ENCODE measurements at places on chromosomes 11 and 22.

DNA sequence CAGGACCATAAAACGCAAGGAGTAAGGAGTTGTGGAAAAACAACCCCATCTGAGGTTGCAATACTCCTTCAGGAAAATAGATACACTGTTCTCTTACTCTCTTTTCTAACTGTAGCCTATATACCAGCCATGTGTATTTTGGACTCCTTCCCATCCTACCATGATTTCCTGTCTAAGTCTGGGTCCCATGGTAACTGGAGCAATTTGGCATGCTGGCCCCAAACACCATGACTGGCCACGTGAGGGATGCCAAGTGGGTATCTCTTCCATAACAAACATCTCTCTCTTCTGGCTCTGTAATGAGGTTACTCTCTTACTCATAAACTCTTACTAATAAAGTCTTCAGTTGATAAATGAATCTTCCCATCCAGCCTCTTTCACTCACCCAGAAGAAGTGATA is 26.5 kb downstream of the ABTB2 start:
- peak; percentile 45 for DNase-seq

DNA sequence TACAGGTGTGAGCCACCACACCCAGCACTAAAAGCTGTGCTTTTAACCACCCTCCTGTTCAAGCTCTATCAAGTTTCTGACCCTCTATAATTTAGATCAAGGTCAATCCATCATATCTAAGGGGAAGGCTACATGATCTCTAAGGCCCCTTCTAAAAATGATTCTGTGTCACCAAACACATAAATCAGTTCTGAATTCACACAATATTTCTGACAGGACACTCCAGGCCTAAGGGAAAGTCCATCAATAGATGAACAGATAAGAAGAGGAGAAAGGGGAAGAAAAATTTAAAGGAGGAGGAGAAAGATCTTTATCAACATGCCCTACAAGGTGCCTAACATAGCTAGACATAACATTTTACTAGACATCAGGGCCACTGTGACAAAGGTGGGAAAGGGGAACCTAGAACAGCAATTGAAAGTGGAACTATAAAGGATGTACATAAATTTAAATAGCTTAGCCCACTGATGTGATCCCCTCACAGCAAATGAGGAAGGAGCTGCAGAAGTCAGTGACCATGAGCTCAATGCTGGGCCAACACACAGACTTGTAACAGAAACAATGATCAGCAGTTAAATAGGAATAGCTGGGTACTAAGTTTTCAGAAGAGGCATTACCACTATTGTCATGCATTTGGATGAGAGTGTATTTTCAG is 4.7 kb downstream of the PRCP start:
- DNase-seq = no peak

DNA sequence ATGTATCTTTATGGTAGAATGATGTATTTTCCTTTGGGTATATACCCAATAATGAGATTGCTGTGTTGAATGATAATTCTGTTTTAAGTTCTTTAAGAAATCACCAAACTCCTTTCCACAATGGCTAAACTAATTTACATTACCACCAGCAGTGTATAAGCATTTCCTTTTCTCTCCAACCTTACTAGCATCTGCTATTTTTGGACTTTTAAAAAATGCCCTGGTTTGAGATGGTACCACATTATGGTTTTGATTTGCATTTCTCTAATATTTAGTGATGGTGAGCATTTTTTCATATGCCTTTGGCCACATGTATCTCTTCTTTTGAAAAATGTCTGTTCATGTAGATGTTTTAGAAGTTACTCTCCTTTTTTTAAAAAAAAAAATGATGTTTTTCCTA is 142.0 kb downstream of the METTL15 start:
- DNase-seq = no peak

GRCh38 chr11:14124886-14125285 is 162.4 kb downstream of the SPON1 start:
- DNase-seq = no peak

DNA sequence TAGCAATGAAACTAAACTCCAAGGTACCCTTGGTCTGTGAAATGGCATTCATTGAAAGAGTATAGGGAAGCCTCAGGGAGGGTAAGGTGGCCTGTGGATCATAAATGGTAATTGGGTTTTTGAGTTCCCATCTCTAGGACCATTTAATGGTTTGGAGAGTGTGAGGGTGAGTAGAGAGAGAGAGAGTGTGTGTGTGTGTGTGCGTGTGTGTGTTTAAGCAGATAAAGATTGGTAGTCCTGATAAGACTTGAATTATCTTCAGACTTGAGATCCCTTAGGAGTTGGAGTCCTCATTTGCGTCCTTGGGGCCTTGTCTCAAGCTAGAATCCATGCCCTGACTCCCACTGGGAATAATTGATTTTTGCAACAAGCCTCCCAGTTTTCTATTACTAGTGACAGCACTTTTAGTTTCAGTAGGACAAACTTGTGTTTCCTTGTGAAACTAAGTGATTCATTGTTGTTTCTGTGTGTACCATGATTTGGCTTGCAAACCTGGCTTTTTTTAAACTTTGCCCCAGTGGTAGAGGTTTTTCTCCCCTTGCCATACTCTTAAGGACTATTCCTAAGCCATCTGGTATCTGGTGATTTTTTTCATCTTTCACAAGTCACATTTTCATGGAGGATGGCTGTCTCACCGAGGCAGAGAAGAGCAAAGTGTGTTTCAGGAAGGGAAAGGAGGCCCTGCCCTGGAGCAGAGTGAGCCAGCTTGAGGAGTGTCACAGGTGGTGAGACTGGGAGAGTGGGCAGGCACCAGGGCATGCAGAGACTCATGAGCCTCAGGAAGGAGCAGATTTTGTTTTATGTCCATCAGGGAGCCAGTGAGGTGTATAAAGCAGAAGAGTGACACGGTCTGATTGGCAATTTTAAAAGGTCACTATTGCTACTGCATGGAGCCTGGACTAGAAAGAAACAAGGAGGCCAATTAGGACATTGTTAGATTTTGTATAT is 26.7 kb downstream of the ALKBH3 start:
- DNase-seq = no peak

DNA sequence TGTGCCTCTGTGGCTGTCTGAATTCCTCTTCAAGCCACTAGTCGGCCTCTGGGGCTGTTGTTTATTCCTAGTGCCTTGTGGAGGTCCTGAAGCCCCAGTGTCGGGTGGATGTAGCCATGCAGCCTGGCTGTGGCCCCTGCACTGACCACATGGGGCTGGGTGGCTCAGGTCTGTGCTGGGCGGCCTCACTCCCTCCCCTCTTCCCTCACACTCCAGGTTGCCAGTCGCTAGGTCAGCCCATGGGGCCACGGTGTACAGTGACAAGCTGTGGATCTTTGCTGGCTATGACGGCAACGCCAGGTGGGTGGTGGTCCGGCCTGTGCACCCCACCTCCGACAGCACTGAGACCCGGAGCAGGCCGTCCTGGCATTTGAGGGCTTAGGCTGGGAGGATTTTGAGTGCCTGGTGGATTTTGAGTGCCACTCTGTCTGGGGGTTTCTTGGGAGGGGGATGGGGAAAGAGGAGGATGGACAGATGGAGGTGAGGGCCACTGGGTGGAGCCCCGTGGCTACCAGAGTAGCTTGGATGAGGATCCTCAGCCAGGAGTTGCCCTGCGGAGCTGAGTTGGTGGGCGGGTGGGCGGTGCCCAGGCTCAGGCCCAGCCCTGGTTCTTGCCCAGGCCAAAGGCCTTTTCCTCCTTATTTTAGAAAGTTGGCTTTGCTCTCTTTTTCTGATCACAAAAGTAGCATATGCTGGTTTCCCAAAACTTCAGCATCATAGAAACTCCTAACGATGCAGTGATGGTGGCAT is 6.7 kb downstream of the LZTR1 start:
- DNase-seq = no peak

DNA sequence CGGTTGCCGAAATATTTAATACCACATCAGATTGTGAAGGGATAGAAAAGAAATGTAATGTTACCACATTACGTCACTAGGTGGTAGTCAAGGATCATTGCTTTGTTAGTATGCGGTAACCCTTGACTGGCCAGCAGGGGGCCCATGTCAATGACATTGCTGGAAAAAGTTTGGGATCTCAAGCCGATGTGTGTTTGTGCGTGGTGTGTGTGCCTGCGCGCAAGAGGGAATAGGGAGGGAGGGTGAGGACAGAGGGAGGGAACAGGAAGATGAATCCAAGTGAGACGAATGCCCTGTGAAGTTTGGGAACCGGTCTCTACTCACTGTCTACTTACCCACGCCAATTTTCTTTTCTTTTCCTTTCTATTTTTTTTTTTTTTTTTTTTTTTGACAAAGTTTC is 10.7 kb upstream of the MRGPRX2 start:
- peak; percentile 86 for DNase-seq

- DNase-seq = no peak
Observed at GRCh38 chr11:45091563-45092403, 54.7 kb upstream of the PRDM11 start.

DNA sequence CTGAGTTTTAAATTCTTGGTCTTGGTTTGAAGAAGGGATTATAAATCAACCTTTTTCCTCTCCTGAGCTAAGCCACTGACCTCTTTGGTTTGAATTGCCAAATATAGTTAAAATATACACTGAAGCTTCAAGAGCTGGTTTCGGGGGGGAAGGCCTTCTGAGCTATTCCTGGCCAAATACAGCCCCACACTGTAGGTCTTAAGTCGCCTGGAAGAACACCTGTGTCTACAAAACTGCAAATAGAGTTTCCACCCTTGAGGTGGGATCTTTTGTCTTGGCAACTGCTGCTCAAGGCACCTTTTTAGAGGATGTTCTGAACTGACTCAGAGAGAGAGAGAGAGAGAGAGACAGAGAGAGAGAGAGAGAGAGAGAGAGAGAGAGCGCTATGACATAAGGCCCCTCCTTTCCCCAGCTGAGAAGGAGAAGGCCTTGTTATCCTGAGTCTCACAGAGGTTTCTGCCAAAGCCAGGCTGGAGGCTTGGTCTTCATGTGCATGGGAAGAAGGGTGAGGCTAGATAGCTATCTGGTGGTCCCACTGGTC is 5.5 kb downstream of the ADM start:
- DNase-seq = no peak

DNA sequence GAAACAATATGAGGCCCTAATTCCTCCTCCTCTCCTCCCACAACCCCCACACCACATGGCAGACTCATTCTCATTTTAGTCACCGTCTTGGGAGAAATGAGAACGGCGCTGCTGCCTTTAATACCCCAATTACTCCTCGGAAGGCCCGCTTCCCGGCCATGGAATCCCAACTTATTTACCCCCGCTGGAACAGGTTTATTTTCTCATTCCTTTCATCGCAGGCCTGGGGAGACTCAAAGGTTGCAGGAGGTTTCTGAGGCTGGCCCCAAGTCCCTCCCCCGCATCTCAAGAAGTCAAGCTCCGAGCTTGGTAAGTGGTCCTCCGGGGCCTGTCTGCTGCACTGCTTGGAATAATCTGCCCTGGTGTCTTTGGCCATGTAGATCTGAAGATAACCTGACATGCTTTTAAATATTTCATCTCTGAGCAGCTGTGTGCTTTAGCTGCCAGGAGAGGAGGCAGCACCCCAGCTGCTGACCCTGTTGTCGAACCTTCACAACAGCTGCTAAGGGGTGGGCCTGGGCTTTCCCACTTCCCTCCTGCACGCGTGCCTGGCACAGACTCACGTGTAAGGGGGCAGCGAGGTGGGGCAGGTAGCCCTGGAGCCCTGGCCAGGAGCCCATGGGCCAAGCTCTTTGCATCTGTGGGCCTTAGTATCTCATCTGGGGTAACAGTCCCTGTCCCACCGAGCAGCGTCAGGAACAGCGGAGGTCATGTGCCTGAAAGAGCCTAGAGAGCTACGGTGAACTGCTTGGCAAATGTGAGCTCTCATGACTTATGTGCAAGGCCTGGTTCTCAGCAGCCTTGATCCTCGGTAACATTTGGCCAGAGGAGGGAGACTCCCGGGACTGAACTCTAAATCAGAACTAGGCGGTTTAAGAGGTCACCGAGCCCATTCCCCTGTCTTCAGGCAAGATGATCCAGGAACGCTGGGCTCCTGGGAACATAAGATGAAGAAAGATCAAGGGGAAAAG is 164.6 kb downstream of the ST3GAL4 start:
- DNase-seq = no peak

GRCh38 chr22:37230673-37231405 is 13.2 kb downstream of the RAC2 start:
- no peak for DNase-seq

DNA sequence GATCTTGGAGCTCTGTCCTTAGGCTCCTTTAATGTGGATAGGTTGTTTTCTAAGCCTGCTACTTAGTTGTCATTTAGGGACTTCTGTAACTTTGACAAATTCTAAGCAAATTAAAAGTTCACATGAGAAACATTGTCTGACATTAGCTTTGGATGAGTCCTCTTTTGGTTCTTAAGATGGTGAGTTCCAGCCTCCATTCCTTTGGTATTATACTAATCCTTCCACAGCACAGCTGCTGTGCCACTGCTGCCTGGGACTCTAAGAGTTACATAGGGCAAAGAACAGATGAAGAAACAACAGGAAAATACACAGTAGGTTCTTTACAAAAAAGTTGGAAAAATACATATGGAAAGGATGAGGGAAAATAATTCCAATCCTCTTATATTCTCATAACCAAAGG is 25.3 kb upstream of the PIK3C2A start:
- no peak for DNase-seq

Data from LoVo (cell line).